ENCODE measurements at places on chromosomes 5 and 9.

DNA sequence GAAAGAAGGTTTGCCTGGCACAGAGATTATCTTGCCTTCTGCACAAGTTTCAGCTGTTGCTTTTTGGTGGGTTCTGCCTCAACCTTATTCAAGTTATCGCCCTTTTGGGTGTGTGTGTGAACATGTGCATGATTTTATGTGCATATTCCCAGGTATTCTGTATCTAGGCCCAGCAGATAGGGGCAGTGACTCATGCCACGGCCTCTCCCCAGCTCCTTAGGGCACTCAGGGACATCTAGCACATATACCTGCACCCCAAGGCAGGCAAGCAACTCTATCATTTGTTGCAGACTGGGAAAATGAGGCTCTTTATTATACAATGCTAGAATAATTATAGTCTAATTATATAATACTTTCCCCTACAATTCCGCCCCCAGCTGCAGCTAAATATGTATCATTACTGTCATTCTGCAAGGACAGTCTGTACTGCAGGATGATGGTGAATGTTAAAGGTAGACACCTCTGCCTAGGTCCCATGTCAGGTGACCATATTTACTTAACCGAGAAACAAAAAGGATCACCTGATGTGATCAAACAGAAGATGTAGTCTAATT lies 128.9 kb downstream of the PDE8B start:
- DNase-seq: no peak

DNA sequence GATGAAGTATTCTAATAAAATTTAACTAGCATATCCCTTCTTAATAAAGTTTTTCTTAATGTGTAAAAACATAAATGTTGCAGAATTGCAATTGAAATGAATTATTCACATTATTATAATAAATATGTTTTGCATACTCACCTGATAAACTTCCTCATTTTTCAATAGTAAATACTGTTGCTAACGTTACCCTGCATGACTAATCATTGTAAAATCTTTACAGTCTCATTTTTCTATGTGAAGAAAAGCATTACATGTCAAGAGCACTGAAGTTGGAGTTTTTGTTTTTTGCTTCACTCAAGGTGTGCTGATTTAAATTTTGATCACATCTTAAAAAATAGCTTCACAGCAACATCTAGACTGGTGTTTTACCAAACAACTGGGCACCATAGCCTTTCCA lies 157.2 kb upstream of the CDH18 start:
- DNase-seq: no peak

GRCh38 chr9:16726718-16727451 lies 143.6 kb downstream of the BNC2 start:
- DNase-seq: no peak

- no peak for DNase-seq
Observed at GRCh38 chr9:95494022-95494415, 22.8 kb downstream of the PTCH1 start.

GRCh38 chr9:85025638-85026037 lies 356.1 kb downstream of the NTRK2 start:
- DNase-seq: no peak

DNA sequence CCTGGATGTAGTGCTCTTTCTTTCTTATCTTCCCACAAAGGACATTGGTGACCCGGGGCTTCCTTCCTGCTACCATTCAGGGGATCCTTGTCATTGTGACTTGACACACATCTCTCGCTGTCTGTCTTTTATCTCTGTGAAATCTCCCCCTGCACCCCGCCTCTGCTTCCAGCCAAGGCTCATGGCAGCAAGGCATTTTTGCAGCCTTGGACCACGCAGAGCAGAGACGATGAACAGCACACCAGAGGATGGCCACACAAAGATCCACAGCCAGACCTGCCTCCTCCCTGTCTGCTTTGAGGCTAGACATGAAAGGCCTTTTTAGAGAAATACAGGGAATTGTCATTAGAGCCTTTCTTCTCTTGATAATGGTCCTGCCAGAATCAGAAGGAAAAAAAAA lies 549.1 kb downstream of the CDK5RAP2 start:
- no peak for DNase-seq

- no peak for DNase-seq
Observed at GRCh38 chr5:29462241-29462640, 1731.2 kb upstream of the CDH6 start.
